ENCODE measurements at places on chromosomes 1 and 21.

DNA sequence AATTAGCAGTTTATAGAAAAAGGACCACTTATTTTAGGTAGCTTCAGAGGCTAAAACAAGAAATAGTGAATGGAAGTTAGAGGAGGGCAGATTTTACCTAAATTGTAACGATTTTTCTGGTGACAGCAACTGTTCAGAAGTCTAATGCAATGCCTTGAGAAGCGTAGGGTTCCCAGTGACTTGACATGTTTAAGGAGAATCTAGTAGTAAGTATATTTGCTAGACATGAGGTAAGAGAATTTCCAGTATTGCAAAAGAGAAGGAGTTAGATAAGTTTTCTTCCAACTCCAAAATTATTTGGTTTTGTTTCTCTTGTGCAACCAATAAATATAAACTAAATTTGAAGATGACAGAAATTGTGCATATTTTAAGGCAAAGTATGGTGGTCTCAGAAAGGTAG lies 140.0 kb downstream of the SMYD3 start:
- peak; percentile 62 for DNase-seq

GRCh38 chr1:118247593-118247992 lies 62.6 kb upstream of the SPAG17 start:
- peak; percentile 10 for DNase-seq

GRCh38 chr1:46368791-46369190 lies 25.3 kb upstream of the FAAH start:
- no peak for DNase-seq

GRCh38 chr21:15092745-15093144 lies 27.9 kb upstream of the NRIP1 start:
- no peak for DNase-seq

DNA sequence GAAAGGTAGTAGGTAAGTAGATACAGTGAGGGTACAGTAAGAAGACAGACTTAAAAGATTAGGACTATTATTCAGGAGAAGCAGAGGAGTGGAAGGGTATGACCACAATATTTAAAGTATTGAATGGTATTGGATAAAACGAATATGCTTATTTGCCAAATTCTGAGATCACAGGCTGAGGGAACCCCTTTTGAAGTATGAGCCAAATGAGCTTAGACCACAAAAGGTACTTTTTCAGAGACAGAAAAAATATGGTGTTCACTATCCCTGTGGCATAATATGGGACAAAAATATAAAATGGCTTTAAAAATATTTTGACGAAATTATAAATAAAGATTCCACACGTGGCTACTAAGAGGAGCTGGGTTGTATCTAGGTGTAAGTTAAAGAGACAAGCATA lies 880 bp upstream of the MTF2 start:
- DNase-seq: no peak

GRCh38 chr1:178928976-178929375 lies 58.1 kb upstream of the ANGPTL1 start:
- DNase-seq: peak; percentile 41

- no peak for DNase-seq
Observed at GRCh38 chr1:87937831-87938395, 609.2 kb downstream of the LMO4 start.

- no peak for DNase-seq
Observed at GRCh38 chr1:31615414-31615813, 2.1 kb upstream of the HCRTR1 start.

GRCh38 chr1:54080598-54081049 lies 27.2 kb downstream of the TCEANC2 start:
- DNase-seq: no peak

- no peak for DNase-seq
Observed at GRCh38 chr21:18129526-18129925, 115.1 kb upstream of the CHODL start.

GRCh38 chr1:228346731-228347130 lies 59.9 kb downstream of the TRIM11 start:
- no peak for DNase-seq

- DNase-seq: peak; percentile 71
Observed at GRCh38 chr1:60895252-60895651, 187.1 kb upstream of the NFIA start.

- peak; percentile 96 for DNase-seq
Observed at GRCh38 chr1:55623311-55623710, 408.1 kb upstream of the USP24 start.

GRCh38 chr1:2641381-2642130 lies 8.7 kb upstream of the MMEL1 start:
- no peak for DNase-seq

DNA sequence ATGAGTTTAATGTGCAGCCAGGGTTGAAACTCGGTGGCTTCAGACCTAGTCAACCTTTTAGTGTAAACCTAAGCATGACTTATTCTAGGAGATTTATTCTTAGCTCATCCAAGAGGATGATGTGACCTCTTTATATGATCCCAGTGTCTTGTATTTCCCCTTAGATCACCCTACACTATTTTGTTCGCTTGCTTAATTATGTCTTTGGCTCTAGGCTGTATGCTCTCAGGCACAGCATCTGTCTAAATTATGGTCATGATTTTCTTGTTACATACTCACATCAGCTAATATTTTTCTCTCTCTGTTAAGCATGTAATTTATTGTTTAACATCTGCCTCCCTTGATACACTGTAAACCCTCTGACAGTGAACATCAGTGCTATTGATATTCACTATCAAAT lies 19.1 kb downstream of the COL11A1 start:
- DNase-seq: no peak

GRCh38 chr1:35856964-35857363 lies 26.0 kb upstream of the AGO1 start:
- DNase-seq: no peak

DNA sequence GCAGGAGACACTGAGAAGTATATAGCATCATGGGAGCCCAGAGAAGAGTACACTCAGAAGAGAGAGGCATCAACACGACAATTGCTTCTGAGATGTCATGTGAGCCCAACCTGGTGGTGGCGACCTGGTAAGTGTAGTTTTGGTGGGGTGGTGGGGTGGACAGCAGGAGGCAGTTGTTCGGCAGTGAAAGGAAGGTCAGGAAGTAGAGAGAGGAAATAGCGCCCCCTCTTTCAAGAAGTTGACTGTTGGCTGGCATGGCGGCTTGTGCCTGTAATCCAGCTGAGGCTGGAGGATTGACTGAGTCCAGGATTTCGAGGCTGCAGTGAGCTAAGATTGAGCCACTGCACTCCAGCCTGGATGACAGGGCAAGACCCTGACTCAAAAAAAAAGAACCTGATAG lies 12.6 kb downstream of the RSPO1 start:
- no peak for DNase-seq

- no peak for DNase-seq
Observed at GRCh38 chr1:158547533-158547932, 6.7 kb downstream of the OR6Y1 start.

DNA sequence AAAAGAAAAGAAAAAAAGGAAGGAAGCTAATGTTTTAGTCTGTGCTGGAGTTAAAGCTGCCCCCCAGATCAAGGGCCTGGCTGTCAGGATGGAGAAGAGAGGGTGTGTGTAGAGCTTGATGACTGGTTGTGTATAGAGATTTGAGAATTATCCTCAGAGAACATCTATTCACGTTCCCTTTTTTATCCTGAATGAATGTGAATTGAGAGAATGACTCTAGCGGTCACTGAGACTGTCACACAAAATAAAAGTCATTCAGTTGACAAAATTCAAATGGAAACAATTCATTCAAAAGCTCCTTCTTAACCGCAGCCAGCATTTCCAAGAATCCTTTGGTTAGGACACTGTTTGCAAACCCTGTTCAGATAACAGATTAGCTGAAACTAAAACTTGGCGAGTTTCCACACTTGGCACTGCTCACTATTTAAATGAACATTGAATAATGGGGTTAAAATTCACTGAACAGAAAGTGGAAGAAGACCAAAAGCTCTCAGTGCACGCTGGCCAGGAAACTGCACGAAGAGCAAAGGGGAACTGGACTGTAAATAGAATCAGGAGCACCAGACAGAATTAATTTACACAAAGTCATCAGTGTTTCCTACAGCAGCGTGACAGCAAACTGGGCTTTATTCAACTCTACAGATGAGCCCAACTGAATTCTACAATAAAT lies 13.6 kb upstream of the FAM89A start:
- DNase-seq: peak; percentile 80

GRCh38 chr1:6454856-6455751 lies 10.9 kb downstream of the TNFRSF25 start:
- peak; percentile 25 for DNase-seq

DNA sequence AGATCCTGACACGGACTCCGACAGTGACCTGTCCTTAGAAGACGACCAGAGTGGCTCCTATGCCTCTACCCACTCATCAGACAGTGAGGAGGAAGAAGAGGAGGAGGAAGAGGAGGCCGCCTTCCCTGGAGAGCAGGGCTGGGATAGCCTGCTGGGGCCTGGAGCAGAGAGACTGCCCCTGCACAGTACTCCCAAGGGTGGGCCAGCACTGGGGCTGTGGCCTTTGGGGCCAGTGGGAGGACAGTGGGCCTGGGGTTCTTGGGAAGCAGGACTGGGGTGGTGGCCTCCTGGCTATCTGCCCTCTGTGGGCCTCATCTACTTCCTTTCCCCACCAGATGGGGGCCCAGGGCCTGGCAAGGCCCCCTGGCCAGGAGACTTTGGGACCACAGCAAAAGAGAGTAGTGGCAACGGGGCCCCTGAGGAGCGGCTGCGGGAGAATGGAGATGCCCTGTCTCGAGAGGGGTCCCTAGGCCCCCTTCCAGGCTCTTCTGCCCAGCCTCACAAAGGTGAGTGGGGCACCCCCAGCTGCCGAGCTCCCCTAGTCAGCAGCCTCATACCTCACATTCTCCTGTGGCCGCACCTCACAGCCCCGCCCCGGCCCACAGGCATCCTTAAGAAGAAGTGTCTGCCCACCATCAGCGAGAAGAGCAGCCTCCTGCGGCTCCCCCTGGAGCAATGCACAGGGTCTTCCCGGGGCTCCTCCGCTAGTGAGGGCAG lies 10.0 kb downstream of the PSRC1 start:
- no peak for DNase-seq

DNA sequence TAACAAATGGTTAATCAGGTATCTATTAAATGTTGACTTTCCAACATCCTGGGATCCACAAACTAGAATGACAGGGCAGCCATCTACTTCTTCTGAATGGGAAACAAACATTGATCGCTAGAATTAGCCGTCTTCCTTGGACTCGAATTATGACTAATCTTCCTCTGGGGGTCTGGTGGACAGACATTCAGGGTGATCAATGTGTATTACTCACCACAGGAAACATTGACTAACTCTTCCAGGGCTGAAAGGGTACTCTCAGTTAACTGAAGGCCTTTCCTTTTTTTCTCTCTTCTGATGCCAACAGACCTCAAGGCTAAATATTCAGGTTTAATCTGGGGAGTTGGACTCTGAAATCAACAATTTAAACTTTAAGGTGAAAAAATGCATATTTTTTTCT lies 9.5 kb downstream of the NOL9 start:
- DNase-seq: peak; percentile 51

GRCh38 chr21:43873673-43874072 lies 8.7 kb downstream of the AGPAT3 start:
- DNase-seq: no peak

GRCh38 chr1:197567442-197567841 lies 207.8 kb downstream of the DENND1B start:
- peak; percentile 7 for DNase-seq

- DNase-seq: no peak
Observed at GRCh38 chr1:244296003-244296402, 155.7 kb downstream of the ADSS2 start.

GRCh38 chr1:109807402-109807801 lies 43.7 kb upstream of the EPS8L3 start:
- DNase-seq: no peak

DNA sequence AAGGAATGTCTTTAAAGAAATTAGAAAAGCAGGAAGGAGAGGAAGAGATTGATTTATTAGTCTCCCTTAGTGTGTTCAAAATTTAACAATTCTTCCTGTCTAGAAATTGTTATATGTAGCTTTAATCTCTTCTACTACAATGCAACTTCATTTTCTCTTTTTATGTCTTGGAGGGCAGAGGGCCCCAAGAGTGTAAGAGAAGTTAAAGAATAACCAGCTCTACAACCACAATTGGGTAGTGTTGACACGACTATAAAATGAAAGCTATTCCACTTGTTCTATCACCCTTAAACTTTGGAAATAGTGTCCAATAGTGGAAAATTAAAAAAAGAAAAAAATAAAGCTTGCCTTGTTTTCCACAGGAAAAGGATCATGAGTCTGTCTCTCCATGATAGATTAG lies 82.6 kb upstream of the DPYD start:
- DNase-seq: no peak

DNA sequence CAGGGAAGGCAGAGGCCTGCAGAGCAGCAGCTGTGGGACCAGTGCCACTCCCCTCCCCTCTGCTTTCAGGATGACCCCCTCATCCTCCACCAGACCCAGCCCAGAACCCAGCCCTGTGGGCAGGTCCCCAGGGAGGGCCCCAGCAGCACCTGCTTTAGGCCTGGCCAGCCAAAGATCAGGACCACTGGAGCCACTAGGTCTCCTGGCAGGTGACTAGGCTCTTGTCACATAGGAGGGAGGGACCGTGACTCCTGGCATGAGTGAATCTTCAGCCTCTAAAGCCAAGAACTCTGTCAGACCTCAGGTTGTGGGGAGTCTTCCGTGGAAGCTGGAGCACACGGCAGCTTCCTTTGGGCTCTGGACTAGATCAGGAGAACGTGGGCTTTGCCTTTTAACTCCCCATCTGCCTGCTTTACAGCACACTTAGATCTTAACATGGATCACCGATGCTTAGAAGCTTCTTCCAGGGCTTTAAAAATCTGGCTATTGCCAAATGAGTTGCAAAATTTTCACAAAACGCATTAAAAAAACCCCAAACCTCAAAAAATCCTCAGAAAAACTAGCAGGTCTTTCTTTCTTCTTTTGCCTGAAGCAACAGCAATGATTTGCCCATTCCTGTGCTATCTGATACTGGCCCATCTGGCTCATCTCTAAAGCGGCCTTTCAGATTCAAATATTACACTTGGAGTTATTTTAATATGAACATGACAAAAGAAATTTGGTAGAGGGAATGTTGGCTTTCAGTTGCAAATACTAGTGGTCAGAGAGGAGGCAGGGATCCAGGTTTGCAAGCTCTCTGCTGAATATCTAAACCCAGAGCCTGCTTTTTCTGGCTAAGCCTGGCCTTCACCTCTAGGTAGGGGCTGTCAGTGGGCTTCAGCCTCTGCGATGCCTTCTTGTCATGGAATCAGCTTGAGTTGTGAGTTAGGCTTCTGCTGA lies 235.2 kb downstream of the SDCCAG8 start:
- no peak for DNase-seq

GRCh38 chr1:31476891-31477846 lies 64.2 kb downstream of the SERINC2 start:
- DNase-seq: no peak

- DNase-seq: peak; percentile 92
Observed at GRCh38 chr1:21511579-21512522, 2.6 kb downstream of the ALPL start.

- DNase-seq: no peak
Observed at GRCh38 chr1:145926686-145927062, 610 bp downstream of the RBM8A start.

- no peak for DNase-seq
Observed at GRCh38 chr1:200291106-200291505, 118.7 kb downstream of the ZNF281 start.

DNA sequence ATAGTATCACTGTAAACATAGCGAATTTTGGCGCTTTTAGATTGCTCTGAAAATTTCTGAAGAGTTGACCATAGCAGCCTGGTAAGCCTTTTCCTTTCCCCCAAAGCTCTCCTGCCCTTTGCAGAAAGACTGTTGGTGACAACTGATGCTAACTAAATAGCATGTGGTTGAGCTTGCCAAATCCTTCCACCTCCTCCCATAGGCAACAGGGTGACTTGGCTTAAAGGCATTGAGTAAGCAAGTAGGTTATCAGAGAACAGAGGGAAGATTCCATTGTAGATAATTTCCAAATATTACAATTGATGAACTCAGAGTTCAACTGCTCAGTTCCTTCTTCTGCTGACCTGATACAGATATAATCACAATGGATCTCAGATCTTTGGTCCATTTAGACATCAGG lies 19.9 kb upstream of the HMGCL start:
- DNase-seq: no peak

Measured in fibroblast of pulmonary artery (primary cell).